ENCODE measurements at places on chromosomes 3 and 15.

DNA sequence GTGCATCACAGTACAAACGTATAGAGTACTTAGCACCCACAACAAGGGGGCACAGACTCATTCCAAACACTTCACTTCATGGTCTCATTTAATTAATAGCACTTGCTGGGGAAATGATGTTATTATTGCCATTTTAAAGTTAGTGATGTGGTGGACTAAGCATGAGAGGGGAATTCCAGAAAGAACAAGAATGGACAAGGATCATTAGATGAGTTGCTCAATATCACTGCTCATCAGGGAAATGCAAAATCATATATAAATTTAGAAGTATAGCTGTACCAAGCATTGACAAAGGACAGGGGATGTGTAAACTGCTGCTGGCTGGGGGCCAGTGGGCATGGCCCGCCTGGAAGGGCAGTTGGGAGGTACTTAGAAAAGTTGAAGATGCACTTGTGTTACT, 14.6 kb downstream of the PRR20G start:
- DNase-seq: no peak

DNA sequence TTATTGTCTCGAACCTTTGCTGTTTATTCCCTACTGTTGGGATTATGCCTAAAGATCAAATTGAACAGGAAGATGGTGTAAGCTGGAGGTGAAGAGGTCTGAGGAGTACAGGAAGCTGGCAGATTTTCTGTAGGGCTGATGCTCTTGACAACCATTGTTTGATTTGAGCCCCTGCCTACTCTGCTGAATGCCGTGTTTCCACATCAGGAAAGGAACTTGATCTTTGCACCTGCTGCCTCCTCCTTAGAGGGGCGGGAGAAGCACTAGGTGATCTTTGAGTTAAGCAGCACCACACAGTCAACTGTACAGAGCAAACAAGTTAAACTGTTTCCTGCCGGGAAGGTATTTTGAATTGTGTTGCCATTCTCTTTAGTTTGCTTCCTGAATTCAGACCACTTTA, 364.6 kb upstream of the EPHA6 start:
- no peak for DNase-seq

DNA sequence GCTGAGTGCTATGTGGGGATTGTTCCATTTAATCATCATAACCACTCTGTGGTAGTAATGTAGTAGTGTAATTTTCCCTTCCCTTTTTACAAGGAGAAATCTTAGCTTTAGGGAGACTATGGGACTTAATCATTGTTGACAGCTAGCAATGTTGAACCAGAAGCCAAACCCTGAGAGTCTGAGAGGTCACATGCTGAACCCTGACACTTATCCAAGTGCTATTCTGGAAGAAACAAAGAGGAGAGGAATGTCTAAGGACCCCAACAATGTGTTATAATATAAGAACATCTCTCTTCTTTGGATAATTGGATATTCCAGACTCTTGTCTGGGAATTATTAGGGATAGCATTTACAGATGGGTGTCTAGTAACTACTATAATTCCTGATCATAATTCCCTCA, 58.4 kb downstream of the GAP43 start:
- no peak for DNase-seq

GRCh38 chr3:40201770-40202169, 107.7 kb upstream of the EIF1B start:
- no peak for DNase-seq

DNA sequence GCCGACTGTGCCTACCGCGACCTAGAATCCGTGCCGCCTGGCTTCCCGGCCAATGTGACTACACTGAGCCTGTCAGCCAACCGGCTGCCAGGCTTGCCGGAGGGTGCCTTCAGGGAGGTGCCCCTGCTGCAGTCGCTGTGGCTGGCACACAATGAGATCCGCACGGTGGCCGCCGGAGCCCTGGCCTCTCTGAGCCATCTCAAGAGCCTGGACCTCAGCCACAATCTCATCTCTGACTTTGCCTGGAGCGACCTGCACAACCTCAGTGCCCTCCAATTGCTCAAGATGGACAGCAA, 1.4 kb downstream of the ISLR start:
- no peak for DNase-seq

GRCh38 chr3:16181361-16181760, 6.9 kb downstream of the GALNT15 start:
- DNase-seq: no peak

DNA sequence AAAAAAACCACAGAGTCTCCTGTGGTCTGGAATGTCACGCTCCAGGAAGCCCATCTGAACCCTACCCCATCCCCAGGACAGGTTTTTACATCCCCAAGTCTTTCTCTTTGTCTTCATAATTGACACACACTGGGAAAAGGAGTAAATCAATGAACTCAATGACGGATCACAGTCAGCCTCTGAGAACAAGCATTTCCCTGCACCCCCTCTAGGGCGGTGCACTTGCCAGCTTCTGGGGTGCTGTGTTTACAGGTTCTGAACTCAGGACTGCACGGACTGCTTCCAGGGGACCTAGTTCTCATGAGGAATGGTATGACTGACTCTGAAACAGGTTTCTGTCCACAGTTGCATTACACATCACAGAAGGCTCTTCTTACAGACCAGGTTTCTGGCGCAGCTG, 81.1 kb downstream of the NUP210 start:
- no peak for DNase-seq

Measured in stimulated activated CD4-positive, alpha-beta T cell treated with anti-CD3 and anti-CD28 coated beads, Interleukin-15, amount 100 ng/mL, for 24 hours (primary cell).